Stimulated activated CD4-positive, alpha-beta T cell treated with anti-CD3 and anti-CD28 coated beads, Interleukin-15, amount 100 ng/mL, for 1 hour (primary cell): ENCODE measurements at places on chromosomes 5 and 9.

DNA sequence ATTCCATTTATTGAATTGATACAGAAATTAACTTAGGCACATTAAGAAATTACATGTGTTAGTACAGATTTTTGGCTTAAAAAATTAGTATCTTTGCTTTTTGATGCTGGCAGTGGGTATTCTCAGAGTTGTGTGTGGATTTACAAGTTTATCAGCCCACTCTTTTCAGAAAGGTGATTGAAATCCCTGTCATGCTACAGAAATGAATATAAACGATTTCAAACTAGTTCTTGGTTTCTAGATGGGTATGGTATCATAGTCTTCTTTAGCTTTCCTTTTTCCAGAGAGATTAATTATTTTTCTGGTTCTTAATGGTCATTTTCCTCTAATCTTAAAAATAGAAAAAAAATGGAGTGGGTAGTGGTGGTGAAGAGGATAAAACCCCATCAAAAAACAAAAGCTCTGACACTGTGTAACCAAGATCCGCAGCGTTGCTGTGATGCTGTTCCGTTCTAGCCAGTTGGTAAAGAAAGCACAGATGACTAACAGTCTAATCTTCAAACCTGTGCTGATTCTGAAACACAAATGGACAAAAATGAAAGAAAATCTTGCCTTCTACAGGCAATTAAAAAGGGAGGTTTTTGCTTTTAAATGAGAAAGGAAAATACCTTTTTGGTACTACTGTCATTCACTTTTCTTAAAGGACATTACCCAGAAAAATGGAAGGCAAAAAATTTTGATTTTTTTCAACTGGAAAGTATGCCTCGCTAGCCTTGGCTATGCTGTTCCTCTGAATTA is 5.2 kb downstream of the LRRTM2 start:
- no peak for DNase-seq

DNA sequence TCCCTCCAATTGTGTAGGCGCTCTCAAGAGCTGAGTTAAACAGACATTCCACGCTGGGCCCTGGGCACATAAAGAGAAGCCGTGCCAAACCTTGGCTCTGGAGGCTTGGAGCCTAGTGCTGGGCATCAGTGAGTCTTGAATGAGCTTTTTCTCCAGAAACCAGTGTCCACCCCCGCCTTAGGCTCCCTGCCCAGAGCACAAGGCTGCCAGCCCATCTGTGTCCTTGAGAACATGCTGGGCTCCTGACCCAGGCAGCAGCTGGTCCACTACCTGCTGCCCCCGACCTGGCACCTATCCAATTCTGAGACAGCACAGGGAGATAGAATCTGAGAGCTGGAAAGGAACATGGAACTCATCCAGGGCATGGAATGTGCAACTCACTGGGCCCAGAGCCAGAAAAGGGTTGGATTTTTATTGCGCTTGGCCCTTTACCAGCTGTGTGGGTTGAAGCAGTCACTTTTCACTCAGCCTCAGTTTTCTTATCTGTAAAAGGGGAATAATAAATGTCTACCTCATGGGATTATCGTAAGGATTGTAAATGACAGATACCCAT is 92.4 kb upstream of the CPLX2 start:
- DNase-seq, result no peak

DNA sequence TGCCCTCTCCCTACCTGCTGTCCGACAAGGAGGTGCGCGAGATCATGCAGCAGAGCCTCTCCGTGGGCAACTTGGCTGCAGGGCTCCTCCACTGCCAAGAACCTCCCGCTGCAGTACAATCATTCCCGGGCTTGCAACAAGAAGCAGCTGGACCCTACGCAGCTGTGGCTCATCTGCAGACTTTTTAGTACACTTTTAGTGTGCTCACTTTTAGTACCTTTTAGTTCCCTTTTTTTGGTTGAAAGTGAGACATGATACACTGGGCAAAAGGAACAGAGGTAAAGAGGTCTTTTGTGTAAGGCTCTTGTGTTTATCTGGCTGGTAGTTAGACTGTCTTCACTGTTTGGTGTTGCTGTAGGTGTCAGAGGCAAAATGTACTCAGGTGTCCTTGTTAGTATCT is 58.1 kb upstream of the SPTLC1 start:
- no peak for DNase-seq

DNA sequence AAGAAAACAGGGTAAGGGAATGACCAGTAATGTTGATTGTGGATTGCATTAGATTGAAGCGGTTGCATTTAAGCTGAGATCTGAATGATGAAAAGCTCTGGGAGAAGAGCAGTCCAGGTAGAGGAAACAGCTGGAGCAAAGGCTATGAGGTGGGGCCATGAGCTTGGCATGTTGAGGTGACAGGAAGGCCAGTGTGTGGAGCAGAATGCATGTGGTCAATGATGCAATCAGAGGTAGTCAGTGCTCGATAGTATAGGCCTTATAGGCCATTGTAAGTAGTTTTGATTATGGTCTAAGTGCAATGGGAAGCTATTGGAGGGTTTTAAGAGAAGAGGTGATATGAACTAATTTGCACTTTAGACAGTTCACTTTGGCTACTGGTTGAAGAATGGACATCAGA is 270.4 kb downstream of the ARHGAP26 start:
- no peak for DNase-seq

GRCh38 chr5:31442058-31442745 is 89.7 kb downstream of the DROSHA start:
- no peak for DNase-seq

DNA sequence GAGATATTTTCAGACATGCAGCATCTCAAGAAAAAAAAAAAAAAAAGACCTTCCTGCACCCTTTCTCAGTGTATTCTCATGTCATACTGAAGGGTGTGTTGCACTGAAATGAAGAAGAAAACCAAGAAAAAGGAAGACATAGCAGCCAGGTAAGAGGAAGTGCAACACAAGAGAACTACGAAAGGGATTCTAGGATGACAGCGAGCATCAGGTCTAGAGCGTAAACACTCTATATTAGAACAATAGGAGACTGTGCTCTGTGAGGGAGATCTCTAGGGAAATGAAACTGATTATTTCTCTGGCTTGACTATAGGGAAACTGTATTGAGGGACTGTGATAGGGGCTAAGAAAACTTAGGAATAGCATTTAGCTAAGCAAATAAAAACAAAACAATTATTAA is 30.0 kb downstream of the BTF3 start:
- DNase-seq, result no peak

- DNase-seq, result no peak
Observed at GRCh38 chr9:109779711-109780452, at the start of gene PALM2AKAP2. Gene PALM2AKAP2 (plus strand): TSS chr9:109780198. CDS start chr9:109780489, 291 bp downstream.

DNA sequence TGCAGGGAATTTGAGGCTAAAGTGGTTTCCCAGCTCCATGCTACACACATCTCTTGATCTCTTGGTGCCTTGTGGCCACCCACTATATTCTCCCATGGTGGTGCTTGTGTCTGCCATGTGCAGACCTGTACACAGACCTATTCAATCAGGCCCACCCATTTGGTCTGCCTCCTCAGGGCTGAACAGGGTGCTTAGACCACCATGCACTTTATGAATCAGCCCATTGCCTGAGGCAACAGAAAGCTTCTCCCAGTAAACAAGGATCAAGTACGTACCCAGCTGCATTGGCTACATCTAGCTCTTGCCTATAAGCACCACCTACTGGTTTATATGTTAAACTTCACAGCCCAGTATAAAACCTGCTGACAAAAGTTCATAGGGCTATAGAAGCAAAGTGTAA is 664.3 kb upstream of the EDIL3 start:
- no peak for DNase-seq

DNA sequence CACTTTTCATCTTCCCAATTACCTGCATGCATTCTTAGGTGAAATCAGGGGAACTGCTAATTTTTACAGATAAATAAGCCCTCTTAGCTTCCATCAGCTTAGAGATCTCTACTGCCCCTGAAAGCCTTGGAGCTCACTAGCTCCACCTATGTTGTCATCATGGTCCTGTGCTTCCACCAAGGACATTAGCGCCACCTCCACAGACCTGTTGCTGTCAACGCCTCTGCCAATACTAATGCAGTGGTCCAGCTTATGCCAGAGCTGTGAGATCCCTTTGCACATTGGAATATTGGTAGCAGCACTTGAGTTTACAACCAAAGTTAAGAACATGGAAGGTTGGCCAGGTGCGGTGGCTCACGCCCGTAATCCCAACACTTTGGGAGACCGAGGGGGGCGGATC is 7.7 kb upstream of the SHISAL2B start:
- no peak for DNase-seq

- no peak for DNase-seq
Observed at GRCh38 chr5:52825826-52826225, 38.1 kb downstream of the ITGA1 start.

GRCh38 chr9:122642226-122642625 is 15.2 kb downstream of the OR1B1 start:
- no peak for DNase-seq

DNA sequence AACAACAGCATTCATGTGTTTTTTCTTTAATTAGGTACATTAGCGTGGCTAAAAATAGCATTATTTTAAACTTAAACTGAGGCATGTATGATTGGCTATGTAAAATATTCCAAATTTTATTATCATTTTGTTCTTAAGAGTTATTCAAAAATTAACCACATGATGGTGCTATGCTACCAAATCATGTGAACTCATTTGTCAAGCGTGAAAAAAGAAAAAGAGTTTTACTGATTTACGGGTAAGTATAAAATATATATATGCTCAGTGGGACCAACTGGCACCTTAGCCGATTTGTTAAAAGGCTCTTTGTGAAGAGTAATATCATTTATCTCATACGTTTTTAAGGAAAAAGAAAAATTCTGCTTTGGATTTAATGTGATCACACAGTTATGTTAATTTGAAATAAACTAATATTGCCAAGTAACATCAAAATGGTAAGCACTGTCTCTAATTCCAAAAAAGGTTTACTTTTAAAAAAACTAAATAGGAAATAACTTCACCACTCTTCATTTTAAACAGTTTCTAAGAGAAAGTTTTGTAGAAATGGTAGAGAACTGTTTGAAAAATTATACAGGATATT is 1042.3 kb downstream of the CDH12 start:
- DNase-seq, result no peak

- no peak for DNase-seq
Observed at GRCh38 chr9:101028346-101029314, at the start of gene PLPPR1. Gene PLPPR1 (plus strand): TSS chr9:101028727.

DNA sequence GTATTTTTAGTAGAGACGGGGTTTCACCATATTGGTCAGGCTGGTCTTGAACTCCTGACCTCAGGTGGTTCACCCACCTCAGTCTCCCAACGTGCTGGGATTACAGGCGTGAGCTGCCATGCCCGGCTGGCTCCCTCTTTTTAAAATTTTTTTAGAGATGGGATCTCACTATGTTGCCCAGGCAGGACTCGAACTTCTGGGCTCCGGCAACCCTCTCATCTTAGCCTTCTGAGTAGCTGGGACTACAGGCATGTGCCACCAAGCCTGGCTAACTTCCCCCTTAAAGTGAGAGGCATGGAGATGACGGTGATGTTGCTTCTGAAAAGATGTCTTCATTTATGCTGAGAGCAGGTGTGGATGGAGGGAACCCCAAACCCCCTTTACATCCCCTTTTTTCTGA is 43.7 kb upstream of the PWWP2A start:
- no peak for DNase-seq

GRCh38 chr9:92977279-92977678 is 30.0 kb downstream of the FGD3 start:
- DNase-seq, result no peak

DNA sequence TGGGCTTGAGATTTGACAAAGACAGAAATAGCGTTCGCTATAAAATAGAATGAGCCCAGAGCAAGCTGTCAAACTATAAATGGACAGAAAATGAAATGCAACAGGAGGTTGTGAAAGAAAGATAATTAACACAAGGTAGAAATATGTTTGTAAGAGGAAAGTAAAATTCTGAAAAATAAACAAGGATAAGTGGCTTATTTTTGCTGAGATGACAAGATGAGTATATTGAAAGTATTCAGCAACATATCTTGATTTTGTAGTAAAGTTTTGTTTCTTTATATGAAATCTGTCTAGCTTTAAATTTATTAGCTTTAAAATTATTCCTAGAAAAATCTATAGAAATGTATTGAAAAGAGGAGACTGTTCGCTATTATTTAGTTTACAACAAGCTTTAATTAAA is 111.9 kb upstream of the RPS23 start:
- no peak for DNase-seq

GRCh38 chr5:157860898-157861890 is 2.2 kb upstream of the CLINT1 start:
- no peak for DNase-seq

DNA sequence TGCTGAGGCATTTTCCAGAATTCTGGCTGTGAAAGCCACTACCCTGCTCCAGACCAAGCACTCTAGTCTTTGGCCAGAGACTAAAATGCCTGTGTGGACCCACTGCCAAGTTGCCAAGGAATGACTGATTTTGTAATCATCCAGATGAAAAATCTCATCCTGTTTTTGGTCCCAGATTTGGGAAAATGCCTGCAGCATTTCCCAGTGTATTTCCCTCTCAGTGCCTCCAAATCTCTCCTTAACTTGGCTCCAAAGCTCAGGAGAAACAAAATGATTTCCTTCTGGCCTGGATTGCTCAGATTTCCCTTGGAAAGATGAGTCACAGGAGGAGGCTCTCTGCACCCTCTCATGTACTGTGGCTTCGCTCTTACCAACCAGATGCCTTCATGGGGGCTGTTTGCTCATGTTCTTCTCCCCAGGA is 335.2 kb upstream of the TARS1 start:
- no peak for DNase-seq
